ENCODE measurements at places on chromosomes 7 and 10. TPM values are rescaled to one million over a fixed set of nuclear protein-coding genes. Genes with fewer than 3 reads are reported as not detected.

The SEMA3C gene
- total RNA-seq: 0.09 TPM

GRCh38 chr7:132113536-132114371, 462.5 kb downstream of the PLXNA4 start:
- no peak overlapping the region for H3K4me3 ChIP-seq
- DNase-seq: peak; percentile 29
- H3K4me1 ChIP-seq: no peaks in the 10 kb centered on the region
- H3K36me3 ChIP-seq: no peaks in the 10 kb centered on the region
- no peaks in the 10 kb centered on the region for H3K27me3 ChIP-seq

DNA sequence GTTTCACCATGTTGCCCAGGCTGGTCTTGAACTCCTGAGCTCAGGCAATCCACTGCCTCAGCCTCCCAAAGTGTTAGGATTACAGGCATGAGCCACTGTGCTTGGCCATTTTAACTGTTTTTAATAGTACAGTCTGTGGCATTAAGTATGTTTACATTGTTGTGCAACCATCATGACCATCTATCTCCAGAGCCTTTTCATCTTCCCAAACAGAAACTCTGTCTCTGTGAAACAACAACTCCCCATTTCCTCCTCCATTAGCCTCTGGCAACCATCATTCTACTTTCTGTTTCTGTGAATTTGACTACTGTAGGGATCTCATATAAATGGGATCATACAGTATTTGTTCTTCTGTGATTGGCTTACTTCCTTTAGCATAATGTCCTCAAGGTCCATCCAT, 48.3 kb upstream of the SEPHS1 start:
- H3K4me1 ChIP-seq: no peaks in the 10 kb centered on the region
- H3K36me3 ChIP-seq: no peaks in the 10 kb centered on the region
- no peaks in the 10 kb centered on the region for H3K27me3 ChIP-seq
- H3K27ac ChIP-seq: no peak overlapping the region
- H3K4me3 ChIP-seq: no peak overlapping the region

DNA sequence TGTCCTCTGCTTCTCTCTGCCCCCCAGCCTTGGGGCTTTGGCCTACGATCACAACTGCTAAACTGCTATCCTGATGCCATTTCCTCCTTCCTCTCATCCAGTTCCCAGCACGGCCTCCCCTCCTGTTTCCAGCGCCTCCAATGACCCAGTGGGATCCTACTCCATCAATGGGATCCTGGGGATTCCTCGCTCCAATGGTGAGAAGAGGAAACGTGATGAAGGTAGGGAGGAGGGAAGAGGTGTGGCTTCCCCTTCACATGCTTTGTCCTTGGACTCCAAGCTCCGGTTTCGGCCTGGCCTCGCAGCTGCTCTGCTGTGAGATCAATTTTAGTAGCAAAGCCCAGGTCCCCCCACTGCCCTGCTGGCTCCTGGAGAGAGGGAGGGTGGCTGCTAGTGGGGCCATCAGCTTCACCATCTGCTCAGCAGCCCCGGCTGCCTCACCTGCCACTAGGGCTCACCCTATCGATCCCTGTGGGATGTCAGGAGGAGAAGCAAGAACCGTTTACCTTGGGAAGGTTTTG, 35.8 kb downstream of the PAX2 start:
- peaks cover 63% of the 10 kb centered on the region for H3K27me3 ChIP-seq
- H3K4me1 ChIP-seq: no peaks in the 10 kb centered on the region
- no peak for DNase-seq
- H3K36me3 ChIP-seq: no peaks in the 10 kb centered on the region

DNA sequence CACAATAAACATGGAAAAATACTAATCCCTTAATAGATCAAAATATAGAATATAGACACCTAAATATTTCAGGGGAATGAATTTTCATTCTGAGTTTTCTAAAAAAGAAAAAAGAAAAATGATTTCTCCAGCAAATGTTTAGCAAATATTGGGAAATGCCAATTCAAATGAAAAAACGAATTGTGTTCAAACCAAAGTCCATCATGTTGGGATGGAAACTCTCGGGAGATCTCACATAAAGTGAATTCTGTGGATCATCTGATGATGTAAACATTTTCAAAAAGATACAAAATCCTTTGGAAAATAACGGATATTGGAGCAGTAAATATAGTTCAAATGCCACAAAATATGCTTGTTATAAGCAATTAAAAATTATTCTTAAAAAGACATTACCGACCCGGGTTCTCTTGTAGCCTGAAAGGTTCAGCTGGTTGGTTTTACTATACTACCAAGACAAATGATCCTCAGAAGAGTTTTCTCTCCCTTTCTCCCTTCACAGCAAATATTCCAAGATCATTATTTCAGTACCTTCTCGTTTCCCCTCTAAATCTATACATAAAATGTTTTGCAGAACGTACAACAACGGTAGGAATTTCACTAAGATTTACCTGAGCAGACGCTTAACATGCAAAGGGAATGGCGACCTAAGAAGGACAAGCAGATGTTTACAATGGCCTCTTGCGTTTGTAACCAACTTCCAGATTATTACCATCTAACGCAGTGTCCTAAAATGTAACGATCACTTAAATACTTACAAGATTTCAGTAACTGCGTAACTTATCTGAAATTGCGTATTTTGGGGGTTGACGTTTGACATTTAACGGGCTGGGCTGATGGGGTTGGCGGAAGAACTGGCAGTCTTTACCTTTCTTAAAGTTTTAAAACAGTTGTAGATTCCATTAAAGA, 2.5 kb downstream of the HOXA13 start:
- peaks cover 97% of the 10 kb centered on the region for H3K27me3 ChIP-seq
- no peaks in the 10 kb centered on the region for H3K4me1 ChIP-seq
- H3K27ac ChIP-seq: no peak overlapping the region
- no peaks in the 10 kb centered on the region for H3K36me3 ChIP-seq
- no peak overlapping the region for H3K4me3 ChIP-seq
- DNase-seq: peak; percentile 16

Data from endodermal cell (in vitro differentiated cells).